Aortic smooth muscle cell (primary cell): ENCODE measurements at places on chromosomes 6 and 20. TPM values are rescaled to one million over a fixed set of nuclear protein-coding genes. Genes with fewer than 3 reads are reported as not detected.

The LIME1 gene
- 2.1 TPM in 2 replicates for total RNA-seq

The ANKS1A gene
- total RNA-seq = 5.9 and 7.5 TPM in 2 replicates

The RRAGD gene
- total RNA-seq = 3.2 and 5.9 TPM in 2 replicates

The MUCL3 gene
- total RNA-seq = not detected in 2 replicates

The MCHR2 gene
- total RNA-seq = not detected in 2 replicates

The PRSS16 gene
- not detected in 2 replicates for total RNA-seq

The NHLRC1 gene
- total RNA-seq = 3.0 and 3.8 TPM in 2 replicates

The SNAI1 gene
- 0.68 and 0.79 TPM in 2 replicates for total RNA-seq

The MAP7 gene
- total RNA-seq = 0.99 and 4.4 TPM in 2 replicates

The PTK7 gene
- total RNA-seq = 13.2 and 13.7 TPM in 2 replicates

The CGA gene
- total RNA-seq = not detected in 2 replicates

The FOXQ1 gene
- total RNA-seq = 0.06 TPM in 1 of 2 replicates, not detected in the other

The PDE10A gene
- 20.0 and 31.8 TPM in 2 replicates for total RNA-seq

The C20orf144 gene
- total RNA-seq = 0.12 and 0.13 TPM in 2 replicates

The RSPO4 gene
- total RNA-seq = not detected in 2 replicates

The RGS17 gene
- total RNA-seq = 19.3 and 37.3 TPM in 2 replicates

The PRND gene
- total RNA-seq = under 0.01 TPM in 2 replicates

The WFDC10B gene
- total RNA-seq = not detected in 2 replicates

The PRL gene
- total RNA-seq = not detected in 2 replicates

The MAP3K4 gene
- total RNA-seq = 24.8 and 28.1 TPM in 2 replicates

The TBXT gene
- not detected in 2 replicates for total RNA-seq

The VNN1 gene
- 0.19 and 0.26 TPM in 2 replicates for total RNA-seq

The GLP1R gene
- total RNA-seq = not detected in 2 replicates

The PBOV1 gene
- not detected in 2 replicates for total RNA-seq

The KIAA1755 gene
- 5.8 and 10.0 TPM in 2 replicates for total RNA-seq

The IRAK1BP1 gene
- total RNA-seq = 4.0 and 4.5 TPM in 2 replicates

The BIRC7 gene
- 0.06 and 0.40 TPM in 2 replicates for total RNA-seq

The NMBR gene
- 0.12 TPM in 1 of 2 replicates, not detected in the other for total RNA-seq
